Fibroblast of the aortic adventitia (primary cell): ENCODE measurements at places on chromosomes 7 and 10. TPM values are rescaled to one million over a fixed set of nuclear protein-coding genes. Genes with fewer than 3 reads are reported as not detected.

KAZALD1 gene
- total RNA-seq: 62.4 and 71.5 TPM in 2 replicates

- DNase-seq: no peak
Observed at GRCh38 chr7:33646166-33646565, 259.2 kb upstream of the BMPER start.

KCNH2 gene
- total RNA-seq: not detected in 2 replicates

- DNase-seq: no peak
Observed at GRCh38 chr10:88213065-88213605, 349.7 kb downstream of the PTEN start.

- DNase-seq: no peak
Observed at GRCh38 chr7:157194948-157195347, 56.2 kb downstream of the UBE3C start.

DNA sequence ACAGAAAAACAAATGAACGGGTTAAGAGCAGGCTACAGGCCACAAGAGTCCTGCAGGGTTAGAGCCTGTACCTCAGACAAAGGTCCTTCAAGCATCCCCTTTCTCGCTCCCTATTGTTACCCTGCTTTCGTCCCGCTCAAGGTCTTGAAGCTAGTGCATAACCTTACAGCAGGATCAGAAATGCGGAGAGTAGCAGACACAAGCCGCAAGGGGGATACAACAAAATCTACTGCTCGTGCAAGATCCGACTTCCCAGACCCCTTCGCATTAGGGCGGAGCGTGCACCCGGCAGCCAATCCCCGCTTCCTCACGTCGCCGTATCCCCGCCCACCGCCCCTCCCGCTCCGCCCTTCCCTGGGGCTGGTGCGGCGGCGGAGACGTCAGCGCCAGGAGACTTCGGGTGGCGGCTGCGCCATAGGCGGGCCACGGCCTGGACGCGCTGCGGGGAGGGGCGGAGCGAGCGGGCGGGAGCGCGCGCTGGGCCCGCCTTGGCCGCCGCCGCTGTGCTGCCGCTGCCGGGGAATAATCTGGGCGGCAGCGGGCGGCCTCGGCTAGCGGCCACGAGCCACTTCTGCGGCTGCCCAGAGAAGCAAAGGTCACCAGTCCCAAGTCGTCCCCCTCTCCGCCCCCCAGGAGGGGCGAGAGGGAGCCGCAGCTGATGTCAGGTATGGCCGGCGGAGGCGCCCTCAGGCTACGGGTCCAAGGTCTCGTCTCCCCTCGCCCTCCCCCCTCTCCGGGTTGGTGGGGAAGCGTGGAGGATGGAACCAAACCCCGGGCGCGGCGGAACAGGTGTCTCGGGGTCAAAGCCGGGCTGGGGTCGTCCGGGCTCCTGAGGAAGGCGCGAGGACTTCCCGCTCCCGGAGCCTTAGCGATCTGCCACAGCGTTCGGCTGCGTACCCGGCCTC, at the start of gene C1GALT1:
Gene C1GALT1, plus strand, starts transcription at position 389 of the 905 bp plus-strand sequence. CDS start 51,776 bp downstream, outside the sequence.
- peak; percentile 97 for DNase-seq

ZPBP gene
- not detected in 2 replicates for total RNA-seq

GRCh38 chr10:46040004-46040403, 6.1 kb downstream of the MSMB start:
- no peak for DNase-seq

DNA sequence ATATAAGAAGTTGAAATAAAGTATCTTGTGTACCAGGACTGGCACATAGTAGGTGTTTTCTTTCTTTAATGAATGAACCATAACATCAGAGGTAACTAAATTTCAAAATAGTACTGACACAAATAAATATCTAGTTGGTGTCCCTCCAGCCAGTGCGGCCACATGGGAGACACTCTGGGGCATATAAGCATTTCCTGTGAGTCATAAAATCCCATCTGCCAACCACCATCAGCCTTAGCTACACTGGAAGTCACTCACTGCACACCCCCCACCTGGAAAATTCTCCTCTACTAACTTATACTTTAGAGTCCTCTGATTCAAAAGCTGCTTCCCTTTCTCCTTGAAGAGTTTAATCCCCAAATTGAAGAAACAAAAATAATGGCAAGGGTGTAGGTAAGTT, 32.5 kb downstream of the DYDC1 start:
- DNase-seq: peak; percentile 5

- DNase-seq: peak; percentile 69
Observed at GRCh38 chr10:6014241-6014761, 37.0 kb upstream of the IL15RA start.

GRCh38 chr7:112042631-112043030, 163.6 kb downstream of the DOCK4 start:
- DNase-seq: no peak

FUOM gene
- 4.0 and 16.9 TPM in 2 replicates for total RNA-seq

DNA sequence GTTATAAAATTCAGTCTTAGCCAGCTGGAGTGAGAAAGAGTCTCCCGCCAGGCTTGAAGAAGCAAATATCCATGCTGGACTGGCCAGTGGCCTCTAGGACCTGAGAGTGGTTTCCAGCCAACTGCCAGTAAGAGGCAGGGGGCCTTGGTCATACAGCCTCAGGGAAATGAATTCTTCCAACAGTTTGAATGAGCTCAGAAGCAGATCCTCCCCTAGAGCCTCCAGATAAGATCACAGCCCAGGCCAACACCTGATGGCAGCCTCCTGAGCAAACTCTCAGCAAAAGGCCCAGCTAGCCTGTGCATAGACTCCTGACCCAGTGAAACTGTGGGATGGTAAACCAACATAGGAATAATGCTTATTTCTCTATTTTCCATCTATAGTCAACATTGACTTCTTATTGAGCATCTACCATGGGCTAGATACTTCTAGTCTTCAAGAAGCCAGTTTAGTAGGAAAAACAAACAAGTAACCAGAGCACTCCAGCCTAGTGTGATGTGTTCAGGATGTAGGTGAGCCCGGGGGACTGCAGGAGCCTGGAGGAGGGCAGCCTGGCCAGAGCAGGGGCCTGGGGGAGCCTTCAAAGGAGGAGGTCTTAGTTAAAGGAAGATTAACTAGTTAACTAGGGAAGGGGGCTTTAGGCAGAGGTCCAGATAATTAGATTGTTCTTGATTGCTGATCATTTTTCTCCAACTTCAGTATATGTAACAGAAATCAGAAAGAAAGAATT, 115.4 kb upstream of the ADO start:
- no peak for DNase-seq

DNA sequence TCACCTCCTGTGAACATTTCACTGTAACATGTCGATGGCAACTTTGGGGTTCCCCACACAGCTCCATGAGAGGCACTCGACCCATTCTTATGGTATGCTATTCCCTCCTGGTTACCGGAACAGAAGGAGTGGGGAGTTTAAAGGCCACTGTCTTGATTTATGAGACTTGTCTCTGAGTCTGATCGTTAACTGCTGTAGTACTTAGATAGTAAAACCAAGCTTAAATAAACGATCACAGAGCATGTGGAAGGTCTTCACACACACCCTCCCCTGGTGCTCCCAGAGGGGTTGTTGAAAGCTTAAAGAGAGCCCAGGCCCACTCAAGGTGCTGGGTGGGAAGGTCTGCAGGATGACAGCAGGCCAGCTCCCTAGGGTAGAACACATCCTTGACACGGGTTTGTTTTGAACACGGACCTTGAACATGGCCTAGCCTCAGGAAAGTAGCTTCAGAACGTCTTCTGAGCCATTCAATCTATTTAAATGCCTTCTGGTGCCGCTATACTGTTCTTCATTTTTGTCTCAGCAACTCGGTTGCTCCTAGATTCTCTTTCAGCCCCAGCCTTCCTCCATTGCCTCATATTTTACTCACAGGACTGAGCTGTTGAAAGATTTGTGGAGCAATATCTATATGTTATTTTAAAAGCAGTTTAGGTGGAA, 335.3 kb downstream of the FGFR2 start:
- DNase-seq: no peak

DNA sequence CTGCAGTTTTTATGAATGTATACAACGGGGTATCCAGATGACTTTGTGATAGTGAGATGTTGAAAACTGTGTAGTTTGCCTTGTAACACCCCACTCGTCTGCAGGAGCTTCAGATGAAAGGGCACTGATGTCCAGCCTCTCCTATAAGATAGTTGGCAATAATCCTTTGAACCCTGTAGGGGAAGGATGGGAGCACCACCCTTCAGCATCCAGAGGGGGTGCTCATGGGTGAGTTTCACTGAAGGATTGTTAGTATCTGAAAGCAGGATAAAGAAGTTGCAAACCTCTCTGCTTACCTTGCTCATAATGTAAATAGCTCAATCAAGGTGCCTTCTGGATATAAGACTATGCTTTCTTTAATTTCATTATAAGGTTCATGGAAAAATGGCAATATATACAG, 201.5 kb downstream of the TMEM178B start:
- no peak for DNase-seq

- no peak for DNase-seq
Observed at GRCh38 chr10:30868611-30869010, 163.1 kb downstream of the ZNF438 start.

DNA sequence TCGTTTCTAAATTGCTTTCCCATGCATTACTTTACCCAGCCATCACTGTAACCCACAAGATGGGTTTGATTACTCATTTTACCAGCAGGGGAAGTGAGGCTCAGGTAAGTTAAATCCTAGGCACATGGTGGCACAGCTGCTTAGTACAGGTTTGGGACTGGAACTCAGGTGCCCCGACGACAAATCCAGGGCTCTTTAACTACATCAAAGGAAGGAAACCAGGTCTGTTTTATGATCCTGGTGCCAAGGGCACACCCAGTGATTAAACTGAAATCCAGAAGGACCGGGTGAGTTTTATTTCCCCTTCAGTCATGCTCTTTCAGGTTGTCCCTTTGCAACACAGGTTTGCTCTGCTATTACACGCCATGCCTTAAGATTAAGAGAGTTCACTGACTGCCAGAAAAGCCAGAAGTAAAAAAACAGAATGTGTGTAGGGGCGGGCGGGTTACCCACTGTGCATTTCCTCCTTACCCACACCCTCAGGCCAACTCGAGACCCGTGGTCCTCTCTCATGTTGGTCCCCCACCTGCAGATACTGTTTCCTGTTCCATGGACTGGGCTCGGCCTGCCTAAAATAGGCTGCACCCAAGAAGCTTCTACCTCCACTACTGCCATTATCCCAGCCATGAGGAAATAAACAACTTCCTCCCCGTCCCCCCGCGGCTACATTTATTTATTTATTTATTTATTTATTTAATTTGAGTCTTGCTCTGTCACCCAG, 55.1 kb upstream of the KDM7A start:
- DNase-seq: no peak

DNA sequence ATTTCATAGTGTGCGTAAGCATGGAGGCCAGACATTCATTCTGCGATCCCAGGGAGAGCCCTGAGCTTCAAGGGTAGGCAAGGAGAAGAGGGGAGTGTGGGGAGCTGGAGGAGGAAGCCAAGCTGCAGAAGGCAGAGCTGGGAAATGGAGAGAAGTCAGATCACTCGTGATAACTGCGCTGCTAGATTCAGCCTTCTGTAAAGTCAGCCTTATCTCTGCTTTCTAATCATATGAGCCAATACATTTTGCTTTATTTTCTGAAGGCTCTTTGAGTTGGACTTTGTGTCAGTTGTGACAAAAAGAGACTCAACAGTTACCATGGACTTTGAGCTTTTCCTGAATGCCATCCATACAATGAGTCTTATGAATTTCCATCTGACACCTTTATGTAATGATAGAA, 61.7 kb upstream of the CREB5 start:
- DNase-seq: no peak

PPP1R3C gene
- total RNA-seq: 41.1 and 92.6 TPM in 2 replicates

- no peak for DNase-seq
Observed at GRCh38 chr10:35636956-35637355, 5.1 kb downstream of the FZD8 start.

DGKI gene
- 2.0 and 4.7 TPM in 2 replicates for total RNA-seq

JAKMIP3 gene
- 0.09 and 1.1 TPM in 2 replicates for total RNA-seq

DNA sequence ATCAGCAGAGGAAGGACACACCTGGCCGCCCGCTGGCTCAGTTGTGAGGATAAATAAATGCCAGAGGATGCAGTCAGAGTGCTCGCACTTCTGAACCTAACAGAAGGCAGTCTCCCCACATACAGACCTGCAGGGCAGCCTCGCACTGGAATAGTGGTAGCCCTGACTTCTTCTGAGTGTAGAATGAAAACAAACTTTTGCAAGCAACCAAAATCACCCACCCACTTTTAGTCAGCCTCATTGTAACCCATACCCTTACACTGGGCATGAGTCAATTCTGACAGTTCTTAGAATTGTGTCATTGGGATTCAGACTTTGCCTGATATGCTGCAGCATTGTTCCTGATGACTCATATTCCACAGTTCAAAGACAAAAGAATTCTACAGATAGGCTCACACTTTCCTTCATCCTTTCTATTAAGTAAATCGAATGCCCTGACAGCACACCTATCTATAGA, 167.0 kb upstream of the CDK1 start:
- DNase-seq: peak; percentile 82

DNA sequence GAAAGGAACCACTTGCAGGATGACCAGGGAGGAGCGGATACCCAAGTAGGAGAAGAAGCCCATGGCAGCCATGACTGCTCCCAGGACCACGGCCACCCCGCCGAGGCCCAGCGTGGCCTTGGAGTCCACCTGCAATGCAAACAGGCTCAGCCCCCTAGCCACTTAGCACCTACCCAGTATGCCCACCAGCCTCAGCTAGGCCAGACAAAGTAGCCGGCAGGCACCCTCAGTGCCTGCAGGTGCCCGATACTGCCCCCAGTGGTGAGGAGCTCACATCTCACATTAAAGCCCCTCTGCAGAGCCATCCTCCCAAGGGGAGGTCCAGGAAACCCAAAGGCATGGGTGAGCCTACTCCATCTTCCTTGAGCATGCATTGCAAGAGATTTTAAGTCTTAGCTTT, 6.6 kb downstream of the NPC1L1 start:
- DNase-seq: no peak

SEPTIN7 gene
- 351 and 582 TPM in 2 replicates for total RNA-seq

AFAP1L2 gene
- total RNA-seq: 0.18 TPM in 1 of 2 replicates, not detected in the other

HMX2 gene
- total RNA-seq: not detected in 2 replicates

DNA sequence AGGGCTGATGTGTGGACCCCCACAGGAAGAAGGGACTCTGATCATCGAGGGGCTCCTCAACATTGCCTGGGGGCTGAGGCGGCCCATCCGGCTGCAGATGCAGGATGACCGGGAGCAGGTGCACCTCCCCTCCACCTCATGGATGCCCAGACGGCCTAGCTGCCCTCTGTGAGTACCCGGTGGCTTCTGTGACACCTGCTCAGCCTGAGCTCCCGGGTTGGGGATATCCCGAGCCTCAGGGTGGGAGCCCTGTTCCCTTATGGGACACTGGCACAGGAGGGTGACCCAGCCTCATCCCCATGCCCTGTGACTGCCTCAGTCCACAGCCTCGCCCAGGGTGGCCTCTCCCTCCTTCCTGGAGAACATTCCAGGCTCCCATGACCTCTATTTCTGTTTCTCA, 3.9 kb upstream of the DEPP1 start:
- DNase-seq: no peak

DNA sequence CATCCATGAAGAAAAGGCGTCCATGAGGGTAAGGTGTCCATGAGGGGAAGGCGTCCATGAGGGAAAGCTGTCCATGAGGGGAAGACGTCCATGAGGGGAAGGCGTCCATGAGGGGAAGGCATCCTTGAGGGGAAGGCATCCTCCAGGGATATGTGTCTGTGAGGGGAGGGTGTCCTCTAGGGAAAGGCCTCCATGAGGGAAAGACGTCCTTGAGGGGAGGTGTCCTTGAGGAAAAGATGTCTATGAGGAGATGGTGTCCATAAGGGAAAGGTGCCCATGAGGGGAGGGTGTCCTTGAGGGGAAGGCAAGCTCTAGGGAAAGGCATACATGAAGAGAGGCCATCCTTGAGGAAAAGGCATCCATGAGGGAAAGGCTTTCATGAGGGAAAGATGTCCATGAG, 92.6 kb downstream of the INPP5A start:
- DNase-seq: no peak
